Sigmoid colon (tissue), 7 donors: ENCODE measurements at places on chromosomes 4 and X.

GRCh38 chrX:131854581-131854980 lies 168.5 kb upstream of the STK26 start:
- H3K4me3 ChIP-seq: no peak overlapping the region
- no peaks in the 10 kb centered on the region for H3K4me1 ChIP-seq
- DNase-seq: no peak
- no peaks in the 10 kb centered on the region for H3K36me3 ChIP-seq
- H3K27ac ChIP-seq: no peak overlapping the region

DNA sequence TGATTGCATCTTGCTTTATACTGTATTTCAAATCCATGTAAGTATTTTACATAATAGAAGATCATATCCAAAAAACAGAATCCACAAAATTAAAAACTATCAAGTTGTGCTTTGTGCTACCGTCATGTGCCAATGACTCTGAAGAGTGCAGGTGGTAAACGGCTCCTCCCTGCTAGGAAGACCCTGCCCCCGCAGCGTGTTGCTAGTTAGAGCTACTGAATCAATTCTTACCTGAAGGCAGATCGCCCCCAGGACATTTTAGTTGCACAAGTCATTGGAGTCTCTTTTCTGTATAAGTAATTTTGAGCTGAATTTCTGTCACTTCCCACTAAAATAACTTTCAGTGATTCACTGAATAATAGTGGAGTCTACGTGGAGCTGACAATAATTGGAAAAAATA lies 599.5 kb upstream of the ZFP42 start:
- no peaks in the 10 kb centered on the region for H3K27me3 ChIP-seq
- no peaks in the 10 kb centered on the region for H3K4me1 ChIP-seq
- H3K36me3 ChIP-seq: no peaks in the 10 kb centered on the region
- no peak overlapping the region for H3K27ac ChIP-seq

DNA sequence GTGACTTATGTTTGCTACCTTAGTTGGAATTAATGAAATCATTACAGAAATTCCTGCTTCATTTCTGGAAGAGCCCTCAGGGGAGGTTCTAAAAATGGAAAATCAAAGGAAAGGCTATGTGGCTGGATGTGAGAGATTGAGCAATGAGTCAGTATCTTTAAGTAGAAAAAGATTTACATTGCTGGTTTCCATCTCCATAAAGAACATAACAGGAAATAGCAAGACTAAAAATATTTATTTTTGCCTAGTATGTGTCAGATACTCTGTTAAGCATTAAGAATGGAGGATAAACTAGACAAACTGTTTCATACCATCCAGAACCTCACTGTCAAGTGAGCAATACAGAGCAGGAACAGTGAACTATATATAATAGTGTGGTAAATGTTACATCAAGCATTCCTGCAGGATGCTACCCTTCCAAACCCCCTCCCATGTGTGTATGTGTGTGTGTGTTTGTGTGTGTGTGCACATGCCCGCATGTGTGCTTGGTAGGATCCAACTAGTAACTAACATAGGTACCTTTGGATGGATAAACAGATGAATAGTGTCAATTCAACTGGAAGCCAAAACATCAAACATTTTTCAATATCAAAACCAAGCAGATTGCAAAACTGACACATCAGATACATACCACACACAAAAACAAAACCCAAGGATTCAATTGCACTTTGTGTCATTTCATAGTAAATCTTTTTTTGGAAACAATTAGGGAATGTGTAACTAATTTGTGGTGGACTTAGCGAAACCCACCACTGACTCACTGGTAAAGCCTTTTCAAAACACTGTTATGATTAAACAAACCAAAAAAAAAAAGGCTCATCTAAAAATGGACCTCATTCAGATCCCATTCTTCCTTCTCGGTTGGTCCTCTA lies 223.4 kb downstream of the SHROOM3 start:
- H3K36me3 ChIP-seq: no peaks in the 10 kb centered on the region
- H3K27me3 ChIP-seq: no peaks in the 10 kb centered on the region
- H3K27ac ChIP-seq: no peak overlapping the region
- DNase-seq: no peak
- peaks cover 9% of the 10 kb centered on the region for H3K4me1 ChIP-seq

DNA sequence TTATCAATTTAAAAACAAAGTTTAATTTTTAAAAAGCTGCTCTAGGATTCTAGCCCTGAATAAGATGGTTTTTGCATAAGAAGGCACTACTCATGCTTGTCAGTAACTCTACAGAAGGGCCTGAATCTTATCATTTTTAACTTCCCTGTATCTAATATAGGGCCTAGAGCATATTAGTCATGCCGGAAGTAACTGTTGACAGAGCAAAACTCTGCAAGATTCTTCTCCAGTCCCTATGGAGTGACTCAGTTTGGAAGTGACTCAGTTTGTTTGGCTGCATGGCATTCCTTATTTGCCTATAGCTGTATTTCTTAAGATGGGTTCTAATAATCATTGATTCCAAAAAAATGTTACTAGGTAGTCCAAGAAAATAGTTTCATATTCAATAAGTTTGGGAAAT lies 431.8 kb upstream of the HTR2C start:
- no peak overlapping the region for H3K4me3 ChIP-seq
- H3K27ac ChIP-seq: no peak overlapping the region
- no peaks in the 10 kb centered on the region for H3K36me3 ChIP-seq
- no peaks in the 10 kb centered on the region for H3K4me1 ChIP-seq

GRCh38 chr4:181150191-181150590 lies 1093.0 kb upstream of the TENM3 start:
- H3K4me1 ChIP-seq: no peaks in the 10 kb centered on the region
- H3K27ac ChIP-seq: no peak overlapping the region
- H3K4me3 ChIP-seq: no peak overlapping the region

DNA sequence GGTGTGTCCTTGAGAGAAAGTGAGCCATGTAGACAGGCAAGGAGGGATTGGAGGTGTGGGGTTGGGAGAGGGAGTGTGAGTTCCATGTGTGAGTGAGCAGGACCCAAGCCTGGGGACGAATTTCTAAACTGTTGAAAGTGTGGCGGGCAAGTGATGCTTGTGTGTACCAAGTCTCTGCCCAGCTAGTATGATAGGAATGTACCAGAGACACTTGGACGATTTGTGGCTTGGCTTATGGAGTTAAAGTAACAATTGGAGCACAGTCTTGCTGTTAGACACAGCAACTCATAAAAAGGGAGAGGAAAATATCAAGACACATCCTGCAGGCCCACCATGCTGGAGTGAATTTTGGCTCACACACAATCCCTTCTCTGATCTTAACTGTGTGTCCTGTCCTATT lies 8.5 kb downstream of the PTTG2 start:
- no peak overlapping the region for H3K27ac ChIP-seq
- no peaks in the 10 kb centered on the region for H3K4me1 ChIP-seq
- no peak overlapping the region for H3K4me3 ChIP-seq
- DNase-seq: no peak

DNA sequence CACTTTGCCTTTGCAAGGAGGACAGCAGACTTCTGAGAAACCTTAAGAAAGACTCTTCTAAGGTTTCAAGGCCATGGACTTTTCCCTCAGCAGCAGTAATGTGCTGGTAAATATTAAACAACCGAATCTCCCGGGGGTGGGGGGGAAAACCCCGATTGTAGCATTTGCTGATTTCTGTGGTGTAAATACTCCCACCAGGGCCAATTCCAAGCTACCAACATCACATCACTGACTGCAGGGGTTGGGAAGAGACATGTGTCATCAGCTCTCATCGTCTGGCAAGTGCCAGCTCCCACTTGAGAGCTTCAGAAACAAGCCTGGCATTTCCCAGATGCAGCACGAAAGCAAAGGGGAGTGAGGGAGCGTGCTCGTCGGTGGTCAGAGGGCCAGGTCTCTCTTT lies 101.2 kb downstream of the BCOR start:
- no peaks in the 10 kb centered on the region for H3K36me3 ChIP-seq
- DNase-seq: no peak
- H3K27ac ChIP-seq: no peak overlapping the region
- H3K27me3 ChIP-seq: peaks cover 3% of the 10 kb centered on the region

- no peaks in the 10 kb centered on the region for H3K27me3 ChIP-seq
- no peak overlapping the region for H3K27ac ChIP-seq
- no peak for DNase-seq
- H3K4me1 ChIP-seq: no peaks in the 10 kb centered on the region
- no peak overlapping the region for H3K4me3 ChIP-seq
These were observed 308.7 kb downstream of the PDGFC start for GRCh38 chr4:156662921-156663320.

- no peaks in the 10 kb centered on the region for H3K27me3 ChIP-seq
- DNase-seq: no peak
- no peaks in the 10 kb centered on the region for H3K36me3 ChIP-seq
These were observed 45.1 kb downstream of the CHM start for GRCh38 chrX:86002076-86002896.
